Stimulated activated CD4-positive, alpha-beta T cell treated with anti-CD3 and anti-CD28 coated beads, Interleukin-1b, Interleukin-23, amount 100 ng/mL, for 48 hours (primary cell): ENCODE measurements at places on chromosomes 4 and X.

- no peak for DNase-seq
Observed at GRCh38 chr4:88702782-88703181, 5.2 kb upstream of the NAP1L5 start.

DNA sequence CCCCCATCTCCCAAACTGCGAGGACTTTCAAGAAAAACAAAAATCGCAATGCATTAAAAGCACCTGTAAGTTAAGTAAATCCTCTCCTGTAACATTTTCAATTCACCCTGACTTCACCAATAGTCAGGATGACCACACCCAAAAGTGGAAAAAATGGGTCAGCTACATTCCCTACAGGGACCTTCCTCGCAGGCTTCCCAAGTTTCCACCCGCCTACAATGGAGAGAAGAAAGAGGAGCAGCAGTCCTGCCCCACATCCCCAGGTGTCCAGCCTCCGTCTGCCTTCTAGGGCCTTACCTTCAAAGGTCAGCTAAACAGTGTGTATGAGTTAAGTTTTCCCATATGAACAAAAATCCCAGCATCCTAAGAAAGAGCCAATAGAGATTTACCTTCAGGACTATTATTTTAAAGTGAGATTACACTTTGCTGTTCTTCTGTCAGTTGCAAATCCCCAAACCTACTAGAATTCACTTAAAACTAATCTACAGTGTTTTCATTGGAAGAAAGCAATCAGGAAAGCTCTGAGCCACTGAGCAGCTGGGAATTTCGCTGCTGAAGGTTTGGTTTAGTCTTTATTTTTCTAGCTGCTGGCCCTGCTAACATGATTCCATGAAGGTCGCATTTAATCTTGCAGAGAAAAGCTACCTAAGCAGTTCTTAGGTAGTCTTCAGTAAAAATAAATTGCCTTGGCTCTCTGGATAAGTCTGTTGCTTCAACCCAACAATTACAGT lies 12.5 kb downstream of the IRF2 start:
- no peak for DNase-seq

- DNase-seq = no peak
Observed at GRCh38 chrX:16993791-16994318, 47.4 kb downstream of the REPS2 start.

GRCh38 chr4:184662236-184662635 lies 12.7 kb downstream of the PRIMPOL start:
- no peak for DNase-seq

DNA sequence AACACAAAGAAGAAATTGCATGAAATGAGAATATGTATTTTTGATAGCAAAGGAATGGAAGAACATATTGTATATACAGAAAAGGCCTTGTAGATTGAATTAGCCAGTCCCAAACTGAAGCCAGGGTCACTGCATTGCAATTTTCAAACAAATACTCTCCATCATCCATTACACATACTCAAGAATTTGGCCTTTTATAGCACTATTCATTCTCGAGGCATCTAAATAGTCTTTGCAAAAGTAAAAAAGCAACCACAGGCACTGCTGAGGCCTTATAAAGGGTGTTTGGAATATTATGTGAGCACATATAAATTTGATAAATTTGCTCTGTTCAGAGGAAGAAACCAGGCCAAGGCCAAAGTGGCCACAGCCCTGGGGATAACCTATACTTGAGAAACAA lies 123.0 kb downstream of the ZNF827 start:
- no peak for DNase-seq

DNA sequence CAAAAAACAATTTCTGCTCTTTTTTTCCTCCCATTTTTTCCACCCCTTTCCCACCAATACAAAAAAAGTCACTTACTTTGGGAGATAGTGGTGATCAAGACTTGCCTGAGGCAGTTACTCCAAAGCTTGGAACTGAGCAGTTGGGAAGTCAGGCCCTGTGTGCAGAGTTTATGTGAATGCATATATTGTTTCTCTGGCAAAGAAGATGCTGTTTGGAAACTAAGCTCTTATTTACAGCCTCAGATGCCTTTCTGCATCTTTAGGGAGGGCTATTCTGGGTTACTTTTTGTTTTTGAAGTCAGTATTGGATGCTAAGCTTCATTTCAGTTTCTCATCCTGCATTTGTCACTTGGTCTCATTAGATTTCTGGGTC lies 136.3 kb downstream of the ZNF330 start:
- no peak for DNase-seq

GRCh38 chrX:123626962-123627361 lies 105.9 kb downstream of the THOC2 start:
- no peak for DNase-seq

- DNase-seq = no peak
Observed at GRCh38 chrX:84737471-84737871, 235.2 kb upstream of the HDX start.

GRCh38 chr4:60865273-60865672 lies 334.9 kb upstream of the ADGRL3 start:
- DNase-seq = no peak

GRCh38 chr4:13399257-13399656 lies 84.9 kb downstream of the RAB28 start:
- no peak for DNase-seq

DNA sequence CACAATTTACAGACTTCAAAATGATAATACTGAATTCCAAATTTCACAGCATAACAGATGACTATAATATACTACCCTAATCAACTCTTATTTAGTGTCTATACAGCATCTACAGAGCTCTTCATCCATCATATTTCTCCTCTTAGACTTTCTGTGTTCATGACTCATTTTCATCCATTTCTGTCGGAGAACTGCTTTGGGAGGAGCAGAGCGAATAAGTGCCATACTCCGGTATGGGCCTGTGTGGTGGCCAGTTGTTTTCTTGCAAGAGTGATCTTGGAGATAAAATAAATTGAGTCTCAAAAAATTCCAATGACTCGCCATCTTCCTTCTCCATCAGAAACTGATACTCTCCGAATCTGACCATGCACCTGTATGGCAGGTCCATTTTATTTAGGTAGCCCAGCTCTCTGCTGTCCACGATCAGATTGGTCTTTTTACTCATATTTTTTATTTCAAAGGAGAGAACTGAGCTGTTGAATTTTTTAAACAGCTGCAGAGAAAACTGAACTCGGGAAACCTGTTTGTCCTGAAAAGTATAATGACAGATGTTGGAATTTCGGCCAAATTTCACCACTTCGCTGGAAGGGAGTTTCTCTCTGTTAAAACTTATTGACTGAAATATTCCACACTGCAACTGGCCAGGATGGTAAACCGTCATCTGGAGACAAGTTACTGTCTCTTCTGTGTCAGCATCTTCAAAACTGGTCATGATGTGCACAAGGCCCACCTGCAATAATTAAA lies 7.8 kb downstream of the TIFA start:
- no peak for DNase-seq

DNA sequence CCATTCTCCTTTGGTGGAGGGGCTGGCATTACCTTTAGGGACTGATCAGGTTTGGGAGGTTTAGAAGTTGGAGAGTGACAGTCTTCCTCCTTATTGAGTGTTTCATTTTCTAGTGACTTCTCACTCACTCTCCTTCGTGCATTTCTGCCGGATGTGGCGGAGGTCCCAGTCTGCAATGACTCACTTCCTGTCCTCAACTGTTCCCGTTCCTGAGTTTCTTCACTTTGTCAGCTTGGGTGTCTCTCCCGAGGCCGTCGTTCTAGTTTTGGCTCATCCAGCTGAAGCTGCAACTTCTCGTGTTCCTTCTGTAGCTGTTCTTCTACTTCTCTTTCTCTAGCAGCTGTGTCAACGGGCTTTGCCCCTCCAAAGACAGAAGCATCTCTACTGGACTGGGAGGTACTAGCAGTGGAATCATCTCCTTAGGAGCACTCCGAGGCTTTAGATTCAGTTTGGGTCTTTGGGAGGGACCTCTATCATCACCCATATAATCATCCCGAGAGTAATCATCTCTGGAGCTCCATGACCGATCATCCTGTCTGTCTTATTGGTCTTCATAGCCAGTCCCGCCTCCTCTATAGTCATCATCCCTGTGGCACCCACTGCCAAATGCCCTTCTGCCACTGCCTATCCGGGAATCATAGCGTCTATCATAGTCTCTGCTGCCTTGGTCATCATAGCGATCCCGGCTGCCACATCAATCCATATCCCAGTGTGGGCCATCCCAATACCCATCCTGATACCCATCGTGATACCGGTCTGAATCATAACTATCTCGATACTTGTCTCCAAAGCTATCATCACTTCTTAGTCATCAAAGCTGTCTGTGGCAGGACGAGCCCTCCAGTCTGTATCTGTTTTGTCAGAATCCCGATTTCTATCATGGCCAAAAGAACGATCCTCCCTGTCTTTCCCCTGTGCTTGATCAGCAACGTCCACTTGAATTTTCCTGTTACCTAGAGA lies 35.3 kb upstream of the VSIG4 start:
- peak; percentile 32 for DNase-seq

- no peak for DNase-seq
Observed at GRCh38 chr4:94615451-94615850, 142.3 kb upstream of the BMPR1B start.

DNA sequence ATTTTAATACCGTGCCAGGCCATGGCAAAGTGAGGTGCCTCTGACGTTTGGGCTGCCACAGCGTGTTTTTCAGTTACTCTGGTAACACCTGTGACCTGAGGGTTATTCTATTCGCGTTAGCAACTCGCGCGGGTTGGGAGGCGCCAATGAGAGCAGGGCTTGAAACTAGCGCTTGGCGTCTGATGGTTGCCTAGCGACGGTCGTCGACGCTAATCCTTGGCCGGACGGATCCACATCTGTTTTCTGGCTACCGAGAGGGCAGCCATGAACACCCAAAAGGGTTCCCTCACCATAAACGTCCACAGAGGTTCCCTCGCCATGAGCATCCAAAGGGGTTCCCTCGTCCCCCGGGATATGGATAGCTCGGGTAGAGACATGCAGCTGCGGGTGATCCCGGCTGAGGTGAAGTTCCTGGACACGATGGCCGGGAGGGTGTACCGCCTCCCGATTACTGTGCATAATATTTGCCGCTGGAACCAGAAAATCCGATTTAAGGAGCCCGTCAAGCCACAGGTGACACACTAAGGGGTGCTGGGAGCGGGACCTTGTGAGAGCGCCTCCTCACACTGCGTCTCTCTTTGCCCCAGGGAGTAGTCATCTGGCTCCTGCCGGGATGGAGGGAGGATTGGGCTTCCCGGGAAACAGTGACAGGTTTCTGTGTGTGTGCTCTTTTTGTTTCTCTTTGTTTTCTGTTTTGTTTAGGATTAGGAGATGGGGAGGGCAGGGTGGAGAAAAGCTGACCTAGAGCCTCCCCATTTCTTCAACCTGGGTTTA lies at the start of gene CFAP47:
CFAP47 (plus strand) TSS at position 199 of the 774 bp plus-strand sequence; CDS start at position 265, 66 bp downstream.
- no peak for DNase-seq

DNA sequence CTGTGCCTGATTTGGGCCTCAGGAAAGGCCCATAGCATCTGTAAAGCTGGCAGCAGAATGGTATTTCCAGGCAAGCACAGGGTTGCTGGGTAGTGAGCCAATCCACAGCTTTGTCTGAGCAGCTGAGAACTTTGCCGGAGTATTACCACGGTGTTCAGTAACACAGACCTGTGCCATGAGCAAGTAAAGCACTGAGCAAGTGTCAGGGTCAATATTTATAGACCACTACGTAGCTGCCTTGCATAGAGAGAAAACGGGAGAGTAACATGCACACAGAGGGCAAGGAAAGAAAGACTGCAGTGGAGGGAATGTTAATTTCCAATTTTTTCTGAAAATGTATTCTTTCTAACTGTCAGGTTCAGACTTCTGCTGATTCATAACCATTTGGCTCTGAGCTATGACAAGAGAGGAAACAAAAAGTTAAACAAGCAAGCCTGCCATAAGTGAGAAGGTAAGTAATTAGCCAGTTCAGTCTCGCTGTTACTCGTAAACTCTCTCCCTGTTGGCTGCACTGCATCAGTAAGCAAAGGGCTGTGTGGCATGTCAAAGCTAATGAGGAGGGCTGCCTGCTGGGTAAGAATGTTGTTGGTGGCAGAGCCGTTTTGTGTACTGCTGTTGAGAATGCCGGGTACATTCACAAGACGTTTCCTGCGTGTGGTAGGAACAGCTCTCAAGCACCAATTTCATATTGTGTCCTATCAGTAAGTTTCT lies 238.1 kb downstream of the BMPR1B start:
- no peak for DNase-seq

DNA sequence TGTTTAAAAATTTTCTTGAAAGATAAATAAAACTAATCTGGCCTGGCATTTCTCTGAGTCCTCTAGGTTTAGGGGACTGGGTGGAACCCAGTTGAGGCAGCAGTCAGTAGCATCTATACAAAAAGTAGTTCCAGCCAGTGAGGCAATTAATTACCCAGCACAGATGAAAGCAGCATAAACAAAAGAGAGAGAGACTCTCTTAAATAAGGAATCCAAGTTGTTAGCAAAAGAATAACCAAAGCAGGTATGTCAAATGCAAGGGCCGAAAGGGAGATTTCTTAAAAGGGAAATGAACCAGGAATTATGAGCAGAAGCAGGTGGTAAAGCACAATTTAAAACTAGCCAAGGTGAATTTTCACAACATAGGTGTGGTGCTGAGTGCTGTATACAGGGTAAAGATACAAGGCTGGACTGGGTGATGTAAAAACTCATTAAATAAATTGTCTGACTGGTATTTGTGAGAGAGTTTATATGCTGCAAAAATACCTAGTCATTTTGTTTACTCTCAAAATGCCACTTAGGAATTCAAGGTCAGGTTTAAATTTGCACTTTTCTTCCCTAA lies 94.6 kb upstream of the GALNT7 start:
- no peak for DNase-seq

DNA sequence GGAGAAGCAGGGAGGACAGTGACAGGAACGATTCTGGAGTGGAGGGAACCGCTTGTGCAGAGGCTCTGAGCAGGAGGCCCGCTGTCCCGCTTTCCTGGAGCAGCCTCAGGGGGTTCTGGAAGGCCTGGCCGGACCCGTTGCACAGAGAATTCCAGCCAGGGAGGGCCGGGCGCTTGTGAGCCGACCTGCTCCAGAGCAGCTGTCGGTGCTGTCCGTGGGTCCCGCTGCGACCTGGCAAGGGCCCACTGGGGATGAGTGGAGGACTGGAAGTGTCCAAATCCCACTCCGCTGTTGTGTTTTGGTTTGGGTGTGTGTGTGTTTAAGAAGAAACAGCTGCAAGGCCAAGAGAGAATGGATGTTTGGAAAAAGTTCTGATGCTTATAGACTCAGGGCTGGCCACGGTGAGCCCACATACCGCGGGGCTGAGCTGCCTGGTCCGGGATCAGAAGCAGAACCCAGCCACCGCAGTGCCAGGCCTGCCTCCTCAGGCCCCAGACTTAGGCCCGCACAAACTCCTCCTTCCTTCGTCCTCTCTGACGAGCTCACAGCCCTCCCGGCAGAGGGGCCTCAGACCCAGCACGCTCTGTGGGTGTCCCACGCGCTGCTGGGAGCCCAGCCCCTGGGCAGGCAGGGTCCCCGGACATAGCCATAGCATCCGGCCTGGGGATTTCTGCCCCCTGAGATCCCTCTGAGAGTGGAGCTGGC lies 73.9 kb downstream of the HTRA3 start:
- no peak for DNase-seq

DNA sequence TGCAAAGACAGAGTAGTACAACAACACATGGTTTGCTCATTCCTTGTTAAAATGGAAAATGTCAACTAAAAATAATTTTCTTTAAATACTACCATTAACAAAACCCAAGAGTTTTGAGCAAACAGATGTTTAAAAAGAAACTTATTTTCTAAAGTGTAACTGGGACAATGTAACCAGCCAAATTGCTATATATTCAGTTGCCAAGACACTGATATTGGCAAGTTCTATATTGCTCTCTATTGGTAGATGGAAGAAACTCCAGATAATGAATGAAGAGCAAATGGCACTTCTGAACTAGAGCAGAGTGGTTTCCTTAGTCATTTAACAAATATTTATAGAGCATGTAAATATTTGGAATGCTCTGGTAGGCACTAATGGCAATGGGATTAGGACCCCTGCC lies 966.2 kb downstream of the RPA4 start:
- DNase-seq = no peak

GRCh38 chrX:133249266-133250058 lies 31.3 kb upstream of the TFDP3 start:
- no peak for DNase-seq
